ENCODE measurements at places on chromosomes 2 and 18. TPM values are rescaled to one million over a fixed set of nuclear protein-coding genes. Genes with fewer than 3 reads are reported as not detected.

The CRYBA2 gene
- total RNA-seq = not detected

The SLC30A3 gene
- total RNA-seq = not detected

The CGREF1 gene
- total RNA-seq = 15.8 TPM

- H3K27me3 ChIP-seq = no peaks in the 10 kb centered on the region
- H3K27ac ChIP-seq = no peak overlapping the region
- no peaks in the 10 kb centered on the region for H3K36me3 ChIP-seq
- no peaks in the 10 kb centered on the region for H3K4me1 ChIP-seq
Measured at GRCh38 chr2:8107621-8108378, 574.1 kb upstream of the ID2 start.

DNA sequence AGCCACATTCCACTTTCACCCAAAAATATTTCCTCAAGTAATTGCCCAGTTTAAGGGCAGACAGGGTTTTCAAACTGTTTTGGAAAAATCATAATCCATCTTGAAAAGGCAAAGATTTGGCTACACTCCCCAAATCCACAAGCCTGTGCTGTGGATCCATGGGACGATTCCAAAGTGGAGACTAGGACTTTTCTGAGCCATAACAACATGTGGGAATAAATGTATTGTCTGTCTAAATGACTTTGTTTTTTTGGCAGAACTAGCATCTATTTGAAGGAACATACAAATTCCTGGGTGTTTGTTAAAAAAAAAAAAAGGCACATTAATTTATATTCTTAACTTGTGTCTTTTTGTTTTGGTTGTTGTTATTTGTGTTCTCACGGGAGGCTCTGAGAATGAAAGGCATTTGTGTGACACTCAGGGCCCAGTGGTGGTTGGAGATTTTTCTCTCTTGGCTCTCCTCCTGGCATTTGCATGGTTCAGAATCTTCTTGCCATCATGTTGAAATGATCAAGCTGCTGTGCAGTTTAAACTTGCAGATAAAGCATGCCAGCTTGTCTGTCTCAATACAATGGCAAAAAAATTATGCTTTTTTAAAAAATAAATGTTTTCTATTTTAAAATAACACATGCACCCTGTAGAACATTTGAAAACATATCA is 277.4 kb downstream of the EN1 start:
- no peak overlapping the region for H3K27ac ChIP-seq
- H3K27me3 ChIP-seq = no peaks in the 10 kb centered on the region
- no peak overlapping the region for H3K4me3 ChIP-seq

DNA sequence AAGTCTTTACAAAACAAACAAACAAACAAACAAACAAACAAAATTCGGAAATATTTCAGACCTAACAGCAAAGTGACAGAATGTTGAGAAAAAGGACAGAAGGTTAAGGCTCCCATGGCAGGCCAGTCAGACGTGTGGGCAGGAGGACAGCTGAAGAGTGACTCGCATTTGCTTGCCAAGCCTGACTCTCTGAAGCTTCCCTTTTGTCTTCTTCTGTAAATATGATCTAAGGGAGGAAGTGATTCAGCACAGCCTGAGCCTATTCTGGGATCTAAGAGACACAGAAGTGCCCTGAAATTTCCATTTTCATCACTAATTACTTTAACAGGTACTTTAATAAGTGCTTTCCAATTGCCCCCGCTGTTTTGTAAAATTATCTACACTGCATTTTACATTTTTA is 134.0 kb upstream of the LYPD1 start:
- no peaks in the 10 kb centered on the region for H3K27me3 ChIP-seq
- DNase-seq = no peak
- H3K36me3 ChIP-seq = no peaks in the 10 kb centered on the region
- no peak overlapping the region for H3K27ac ChIP-seq
- no peaks in the 10 kb centered on the region for H3K4me1 ChIP-seq

- H3K36me3 ChIP-seq = no peaks in the 10 kb centered on the region
- H3K27ac ChIP-seq = no peak overlapping the region
- no peaks in the 10 kb centered on the region for H3K27me3 ChIP-seq
- DNase-seq = no peak
Measured at GRCh38 chr2:144307711-144308110, 212.2 kb downstream of the ZEB2 start.

GRCh38 chr2:191206613-191207471 is 38.4 kb upstream of the MYO1B start:
- H3K4me1 ChIP-seq = no peaks in the 10 kb centered on the region
- H3K27ac ChIP-seq = no peak overlapping the region
- H3K36me3 ChIP-seq = no peaks in the 10 kb centered on the region
- DNase-seq = no peak
- H3K4me3 ChIP-seq = no peak overlapping the region

DNA sequence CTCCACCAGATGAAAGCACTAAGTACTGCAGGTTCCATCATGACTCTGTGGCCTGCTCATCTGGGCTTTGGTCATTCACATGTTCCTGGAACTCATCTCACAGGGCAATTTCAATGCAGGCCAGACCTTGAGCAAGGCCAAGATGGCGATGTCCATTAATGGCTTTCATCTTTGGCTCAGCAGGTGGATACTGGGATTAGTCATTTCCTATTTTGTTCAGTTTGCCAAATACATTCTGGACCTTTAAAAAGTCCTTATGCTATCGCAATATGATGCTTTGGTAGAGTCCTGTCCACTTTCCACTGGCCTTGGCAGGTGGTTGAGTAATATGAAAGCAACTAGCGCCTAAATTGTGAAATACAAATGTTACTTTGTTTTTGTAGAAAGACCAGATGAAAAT is 170.1 kb upstream of the REV1 start:
- no peak overlapping the region for H3K4me3 ChIP-seq
- peaks cover 14% of the 10 kb centered on the region for H3K4me1 ChIP-seq
- H3K36me3 ChIP-seq = no peaks in the 10 kb centered on the region
- DNase-seq = peak; percentile 69
- no peak overlapping the region for H3K27ac ChIP-seq

DNA sequence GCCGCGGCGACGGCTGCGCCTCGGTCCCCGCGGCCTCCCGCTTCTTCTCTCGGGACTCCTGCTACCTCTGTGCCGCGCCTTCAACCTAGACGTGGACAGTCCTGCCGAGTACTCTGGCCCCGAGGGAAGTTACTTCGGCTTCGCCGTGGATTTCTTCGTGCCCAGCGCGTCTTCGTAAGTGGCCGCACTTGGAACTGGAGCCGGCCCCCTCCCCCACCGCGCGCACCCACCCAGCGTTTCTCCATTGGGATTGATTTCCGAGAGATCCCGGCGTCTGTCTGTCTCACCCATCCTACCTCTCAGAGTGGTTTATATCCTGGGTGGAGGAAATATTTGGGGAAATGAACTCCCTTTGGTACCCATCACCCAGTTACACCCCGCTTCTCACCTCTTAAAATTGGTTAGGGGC is 498 bp downstream of the ITGAV start:
- H3K36me3 ChIP-seq = no peaks in the 10 kb centered on the region
- H3K27ac ChIP-seq = peak overlapping the region; percentile 89
- DNase-seq = peak; percentile 76

- DNase-seq = no peak
- H3K4me1 ChIP-seq = peaks cover 48% of the 10 kb centered on the region
- H3K36me3 ChIP-seq = peaks cover 3% of the 10 kb centered on the region
Measured at GRCh38 chr2:222572264-222572721, 83.6 kb downstream of the FARSB start.

DNA sequence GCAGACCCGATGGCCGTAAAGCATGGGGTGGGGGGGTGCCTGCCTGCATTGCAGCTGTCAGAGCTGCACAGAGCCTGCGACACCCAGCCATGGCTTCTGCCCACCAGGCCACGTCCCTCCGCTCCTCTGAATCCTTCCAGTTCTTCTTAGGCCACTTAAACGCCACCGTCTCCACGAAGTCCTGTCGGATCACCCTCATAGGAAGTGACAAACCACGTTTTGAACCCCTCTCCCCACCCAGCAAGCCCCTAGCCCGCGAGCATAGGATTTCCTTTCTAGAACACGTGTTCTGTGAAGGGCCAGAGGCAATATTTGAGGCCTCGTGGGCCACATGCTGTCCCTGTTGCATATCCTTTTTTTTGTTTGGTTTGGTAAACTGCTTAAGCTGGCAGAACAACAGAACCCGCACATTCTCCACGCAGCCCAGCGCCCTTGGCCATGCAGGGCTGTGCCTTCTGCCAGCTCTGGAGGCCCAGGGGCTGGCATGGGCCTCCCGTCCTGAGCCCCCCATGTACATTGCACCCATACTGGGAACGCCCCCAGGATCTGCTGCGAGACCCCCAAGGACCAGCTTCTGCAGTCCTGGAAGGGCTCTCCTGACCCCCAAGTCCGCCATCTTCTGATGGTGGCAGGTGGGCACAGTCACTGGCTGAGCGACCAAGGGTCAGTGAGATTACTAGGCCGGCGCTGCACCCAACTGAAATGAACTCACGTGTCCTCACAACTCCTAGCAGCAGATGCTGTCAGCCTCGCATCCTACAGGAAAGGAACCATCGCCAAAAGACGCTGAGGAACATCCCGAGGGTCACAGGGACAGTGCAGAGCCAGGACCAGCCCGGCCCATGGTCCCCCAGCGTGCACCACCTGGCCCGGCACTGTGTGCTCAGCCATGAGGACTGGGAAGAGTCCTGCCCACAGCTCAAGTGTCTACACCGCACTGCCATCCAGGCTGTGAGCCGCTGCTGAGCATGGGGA is 35.1 kb downstream of the ADI1 start:
- H3K27ac ChIP-seq = no peak overlapping the region
- H3K27me3 ChIP-seq = no peaks in the 10 kb centered on the region

DNA sequence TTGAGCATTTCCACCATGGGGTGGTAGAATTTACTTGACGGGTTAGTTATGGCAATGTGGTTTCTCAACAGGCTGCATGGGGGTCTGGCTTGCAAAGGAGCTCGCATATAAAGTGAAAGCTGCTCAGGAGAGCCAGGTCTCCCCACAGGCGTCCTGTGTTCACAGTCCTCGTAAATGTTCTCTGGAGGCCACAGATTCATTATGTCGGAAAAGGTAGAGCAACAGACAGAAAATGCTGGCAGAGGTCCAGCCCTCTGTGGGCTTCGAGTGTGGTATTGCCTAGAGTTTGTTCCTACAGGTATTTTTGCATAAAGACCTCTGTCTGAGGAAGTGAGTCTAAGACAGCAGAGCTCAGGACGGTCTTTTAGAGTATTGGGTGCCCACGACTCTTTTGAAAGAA is 96.4 kb downstream of the CDCA7 start:
- no peak overlapping the region for H3K27ac ChIP-seq
- no peaks in the 10 kb centered on the region for H3K4me1 ChIP-seq
- DNase-seq = no peak

DNA sequence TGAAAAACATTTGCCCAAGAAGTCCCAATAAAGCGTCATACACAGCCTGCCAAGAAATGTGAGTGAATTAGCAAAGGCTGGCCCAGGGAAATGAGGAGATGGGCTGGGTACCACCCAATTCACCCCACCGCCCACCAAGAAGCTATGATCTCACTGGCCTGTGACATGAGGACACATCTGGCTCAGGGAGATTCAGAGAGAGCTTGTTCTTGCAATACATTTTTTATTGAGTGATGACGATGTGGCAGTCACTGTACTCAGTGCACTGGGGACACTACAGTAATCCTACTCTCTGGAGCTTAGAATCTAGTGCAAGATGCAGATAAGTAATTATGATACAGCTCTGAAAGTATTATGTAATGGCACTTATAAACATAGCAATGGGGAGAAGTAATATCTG is 64.6 kb upstream of the IGFBP2 start:
- peaks cover 9% of the 10 kb centered on the region for H3K4me1 ChIP-seq
- no peaks in the 10 kb centered on the region for H3K36me3 ChIP-seq
- no peaks in the 10 kb centered on the region for H3K27me3 ChIP-seq
- H3K27ac ChIP-seq = no peak overlapping the region
- H3K4me3 ChIP-seq = no peak overlapping the region

GRCh38 chr2:286774-287392 is 1.0 kb downstream of the ALKAL2 start:
- peak overlapping the region; percentile 59 for H3K4me3 ChIP-seq
- H3K4me1 ChIP-seq = peaks cover 9% of the 10 kb centered on the region
- H3K27ac ChIP-seq = no peak overlapping the region
- peak; percentile 24 for DNase-seq

DNA sequence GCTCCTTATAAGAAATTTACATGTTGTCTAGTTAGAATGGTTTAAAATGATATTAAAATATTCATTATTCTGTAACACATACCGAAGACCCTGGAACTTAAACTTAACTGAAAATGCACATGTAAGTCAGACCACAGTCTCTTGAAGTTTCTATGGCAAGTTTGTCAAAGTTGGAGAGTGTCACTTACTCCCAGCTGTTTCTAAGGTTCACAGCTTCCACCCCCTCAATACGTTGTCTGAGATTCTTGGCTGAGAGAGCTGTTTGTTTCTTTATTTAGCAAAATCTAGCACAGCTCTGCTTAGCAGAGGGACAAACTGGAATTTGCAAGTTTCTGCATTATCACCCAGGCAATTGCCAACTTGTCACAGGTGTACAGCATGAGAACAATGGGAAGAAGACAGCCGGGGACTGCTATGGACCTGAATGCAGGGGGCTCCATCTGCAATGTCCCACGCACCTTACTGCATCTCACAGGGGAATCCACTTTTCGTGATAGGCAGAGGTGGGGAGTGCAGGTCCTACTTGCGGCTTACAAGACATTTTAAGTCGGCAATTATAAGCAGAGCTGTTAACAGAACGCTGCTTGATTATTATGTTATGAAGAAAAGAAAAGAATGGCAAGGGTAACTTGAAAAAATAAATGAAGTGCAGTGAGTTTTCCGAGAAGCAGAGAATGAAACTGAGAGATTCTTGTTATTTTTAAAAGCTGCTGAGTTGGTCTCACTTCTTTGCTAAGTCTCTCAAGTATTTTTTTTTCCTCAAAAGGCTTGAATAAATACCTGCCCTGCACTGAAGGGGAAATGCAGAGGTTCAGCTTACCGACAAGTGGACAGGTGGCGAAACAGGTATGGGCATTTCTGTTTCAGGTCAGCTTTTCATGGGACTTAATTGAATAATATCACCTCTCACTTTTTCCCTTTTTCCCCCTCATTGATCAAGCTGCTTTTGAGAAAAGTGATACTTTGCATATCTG is 1072.1 kb upstream of the FANCL start:
- H3K4me1 ChIP-seq = no peaks in the 10 kb centered on the region
- no peak overlapping the region for H3K27ac ChIP-seq
- DNase-seq = no peak
- peaks cover 2% of the 10 kb centered on the region for H3K27me3 ChIP-seq
- H3K4me3 ChIP-seq = no peak overlapping the region

DNA sequence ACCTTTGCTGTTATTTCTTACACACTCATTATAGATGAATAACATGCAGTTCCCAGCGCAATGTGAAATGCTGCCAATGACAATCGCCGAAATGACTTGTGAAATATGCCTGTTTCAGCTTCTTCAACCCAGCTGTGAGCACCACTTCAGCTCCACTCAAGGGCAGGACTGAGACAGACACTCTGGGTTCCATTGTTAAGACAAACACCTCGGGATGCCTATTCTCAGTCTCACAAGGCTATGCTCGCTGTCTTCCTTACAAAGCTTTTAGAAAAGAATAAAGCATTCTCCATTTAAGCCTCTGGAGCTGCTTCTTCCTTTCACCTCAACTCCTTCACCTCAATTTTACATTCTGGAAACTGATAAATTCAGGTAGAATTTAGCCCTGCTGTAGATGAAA is 4.2 kb downstream of the CBLN2 start:
- H3K36me3 ChIP-seq = no peaks in the 10 kb centered on the region
- peaks cover 22% of the 10 kb centered on the region for H3K27me3 ChIP-seq
- no peak overlapping the region for H3K4me3 ChIP-seq
- no peak for DNase-seq
- no peaks in the 10 kb centered on the region for H3K4me1 ChIP-seq

All from psoas muscle (tissue), 8 donors.